ENCODE measurements at places on chromosomes 1 and 21.

- no peak for DNase-seq
Observed at GRCh38 chr1:106831511-106831910, 225.0 kb upstream of the PRMT6 start.

DNA sequence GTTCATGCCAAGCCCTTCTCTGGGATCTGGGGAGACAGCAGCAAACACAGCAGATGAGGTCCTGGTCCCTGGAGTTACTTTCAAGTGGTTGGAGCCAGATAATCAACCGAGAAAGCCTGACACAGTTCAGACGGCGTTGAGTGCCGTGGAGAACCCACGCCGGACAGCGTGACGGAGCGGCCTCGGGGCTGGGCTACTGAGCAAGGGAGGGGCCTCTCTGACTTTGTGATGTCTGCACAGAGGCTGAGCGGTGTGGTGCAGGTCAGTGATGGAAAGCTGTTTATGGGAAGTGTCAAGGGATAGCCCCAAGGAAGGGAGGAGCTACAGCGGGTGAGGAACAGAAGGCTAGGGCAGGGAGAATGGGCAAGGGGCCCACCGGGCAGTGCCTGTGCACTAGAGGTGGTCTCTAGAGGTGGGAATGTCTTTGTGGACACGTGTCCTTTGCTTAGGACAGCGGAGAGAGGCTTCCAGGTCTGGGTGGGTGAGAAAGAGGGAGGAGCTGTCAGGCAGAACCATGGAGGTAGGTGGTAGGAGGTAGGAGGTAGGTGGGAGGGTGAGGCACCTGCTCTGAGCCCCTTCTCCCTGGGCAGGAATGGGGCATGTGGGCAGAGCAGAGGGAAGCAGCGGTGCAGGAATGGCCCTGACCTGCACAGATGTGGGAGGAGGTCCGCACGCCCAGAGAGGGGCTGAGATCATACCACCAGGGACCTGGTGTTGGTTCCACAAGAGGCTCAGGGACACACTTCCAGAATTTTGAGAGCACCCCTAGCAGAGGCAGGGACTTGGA is 62.8 kb downstream of the RUNX3 start:
- DNase-seq: no peak

GRCh38 chr1:103220631-103221041 is 112.3 kb upstream of the COL11A1 start:
- DNase-seq: no peak

DNA sequence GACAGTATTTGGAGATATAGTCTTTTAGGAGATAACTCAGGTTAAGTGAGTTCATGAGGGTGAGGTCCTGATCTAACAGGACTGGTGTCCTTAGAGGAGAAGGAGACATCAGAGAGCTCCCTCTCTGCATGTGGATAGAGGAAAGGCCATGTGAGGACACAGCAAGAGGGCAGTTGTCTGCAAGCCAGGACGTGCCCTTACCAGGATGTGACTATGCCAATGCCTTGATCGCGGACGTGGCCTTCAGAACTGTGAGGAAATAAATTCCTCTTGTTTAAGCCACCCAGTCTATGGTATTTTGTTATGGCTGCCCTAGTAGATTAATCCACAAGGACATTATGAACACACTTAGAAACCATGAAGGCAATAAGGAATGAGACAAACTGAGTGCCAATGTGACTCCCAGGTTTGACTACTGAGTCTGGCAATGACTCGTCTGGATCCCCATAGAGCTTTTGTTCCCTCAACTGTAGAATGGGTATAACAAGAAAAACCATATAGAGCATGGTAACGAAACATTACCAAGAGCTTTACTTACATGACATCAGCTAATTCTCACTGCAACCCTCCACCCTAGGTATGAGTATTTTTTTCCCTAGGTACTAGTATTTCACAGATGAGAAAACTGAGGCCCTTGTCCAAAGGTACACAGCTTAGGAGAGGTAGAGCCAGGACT is 6.5 kb downstream of the URB1 start:
- no peak for DNase-seq

DNA sequence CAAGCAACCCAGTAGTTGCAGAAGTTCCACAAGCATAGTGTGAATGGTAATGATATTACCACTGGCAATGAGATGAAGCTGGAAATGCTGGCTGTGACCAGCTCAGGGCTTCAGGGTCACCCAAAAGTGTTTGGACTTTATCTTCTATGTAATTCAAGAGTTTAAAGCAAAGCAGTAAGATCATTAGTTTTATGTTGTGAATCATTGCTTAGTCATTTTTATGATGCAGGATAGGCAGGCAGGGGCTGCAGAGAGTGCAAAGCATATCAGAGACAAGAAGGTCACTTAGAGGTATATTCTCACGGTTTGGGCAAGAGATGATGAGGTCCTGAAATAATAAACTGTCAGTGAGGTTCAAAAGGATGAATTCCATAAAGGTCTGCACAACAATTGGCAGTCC is 147.4 kb downstream of the OLFM3 start:
- DNase-seq: no peak

- no peak for DNase-seq
Observed at GRCh38 chr1:88394958-88395357, 289.1 kb upstream of the PKN2 start.

DNA sequence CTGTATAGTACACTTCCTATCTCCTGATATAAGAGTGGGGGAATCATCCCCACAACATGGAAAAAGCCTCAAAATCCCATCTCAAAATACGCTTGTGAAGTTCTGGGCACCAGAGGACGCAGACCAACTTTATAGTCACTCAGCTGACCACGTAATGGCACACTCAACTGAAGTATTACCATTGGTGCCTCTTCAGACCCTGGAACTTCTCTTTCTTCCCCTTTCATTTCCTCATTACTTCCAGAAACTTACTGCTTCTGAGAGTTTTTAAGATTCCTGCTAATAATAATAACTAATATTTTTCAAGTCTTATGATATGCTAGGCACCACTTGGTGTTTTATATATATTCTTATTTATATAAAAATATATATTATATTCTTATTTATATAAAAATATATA is 202.6 kb downstream of the PTPRC start:
- no peak for DNase-seq

All from activated naive CD4-positive, alpha-beta T cell treated with Interleukin-2 at 50 U/mL for 16 hours (primary cell).